ENCODE measurements at places on chromosomes 1 and 21.

DNA sequence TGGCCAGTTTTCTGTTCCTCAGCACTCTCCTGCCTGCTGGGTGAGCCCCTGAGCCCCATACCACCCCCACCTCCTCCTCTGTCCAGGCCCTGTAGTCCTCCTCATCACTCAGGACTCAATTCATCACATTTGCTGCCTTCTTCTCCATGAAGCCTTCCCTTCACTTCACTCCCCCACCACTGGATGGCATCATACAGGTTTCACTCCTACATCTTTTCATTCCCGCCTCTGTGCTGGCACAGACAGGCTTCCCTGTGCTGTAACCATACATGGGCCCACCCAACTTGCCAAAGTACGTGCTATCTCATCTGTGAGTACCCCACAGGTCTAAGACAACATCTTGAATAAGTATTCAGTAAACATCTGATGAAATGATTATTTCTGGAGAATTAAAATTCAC is 56.9 kb downstream of the SLC45A1 start:
- DNase-seq, result peak; percentile 44

GRCh38 chr1:22132517-22133235 is 10.2 kb downstream of the WNT4 start:
- no peak for DNase-seq

DNA sequence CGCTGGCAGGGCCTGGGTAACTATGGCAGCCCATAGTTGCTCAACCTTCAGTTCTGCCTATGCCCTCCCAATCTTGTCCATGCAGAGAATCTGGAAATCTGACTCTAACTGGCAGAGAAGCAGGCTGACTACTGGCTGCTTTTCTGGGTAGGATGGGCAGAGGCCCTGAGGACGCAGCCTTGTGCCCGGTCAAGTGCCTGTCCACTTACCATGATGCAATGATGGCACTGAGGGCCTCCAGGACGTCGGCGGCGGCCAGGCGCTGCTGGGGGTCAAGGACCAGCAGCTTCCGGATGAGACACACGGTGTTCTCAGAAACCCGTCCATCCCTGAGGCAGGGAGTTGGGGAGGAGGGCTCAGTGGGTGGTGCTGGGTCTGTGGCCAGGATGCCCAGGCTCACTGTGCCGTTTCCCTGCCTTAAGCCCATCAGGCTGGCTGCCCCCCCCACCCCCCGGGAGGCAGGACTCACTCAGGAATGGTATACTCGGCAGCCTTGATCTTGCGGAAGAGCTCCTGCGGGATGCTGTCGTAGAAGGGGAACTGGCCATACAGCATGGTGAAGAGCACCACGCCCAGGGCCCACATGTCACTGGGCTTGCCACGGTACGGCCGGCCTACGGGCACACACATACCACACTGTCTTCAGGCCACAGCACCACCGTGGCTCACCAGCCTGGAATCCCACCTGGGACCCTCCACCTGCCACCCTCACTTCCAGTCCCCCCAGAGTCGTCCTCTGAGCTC is 20.4 kb upstream of the EVA1B start:
- no peak for DNase-seq

DNA sequence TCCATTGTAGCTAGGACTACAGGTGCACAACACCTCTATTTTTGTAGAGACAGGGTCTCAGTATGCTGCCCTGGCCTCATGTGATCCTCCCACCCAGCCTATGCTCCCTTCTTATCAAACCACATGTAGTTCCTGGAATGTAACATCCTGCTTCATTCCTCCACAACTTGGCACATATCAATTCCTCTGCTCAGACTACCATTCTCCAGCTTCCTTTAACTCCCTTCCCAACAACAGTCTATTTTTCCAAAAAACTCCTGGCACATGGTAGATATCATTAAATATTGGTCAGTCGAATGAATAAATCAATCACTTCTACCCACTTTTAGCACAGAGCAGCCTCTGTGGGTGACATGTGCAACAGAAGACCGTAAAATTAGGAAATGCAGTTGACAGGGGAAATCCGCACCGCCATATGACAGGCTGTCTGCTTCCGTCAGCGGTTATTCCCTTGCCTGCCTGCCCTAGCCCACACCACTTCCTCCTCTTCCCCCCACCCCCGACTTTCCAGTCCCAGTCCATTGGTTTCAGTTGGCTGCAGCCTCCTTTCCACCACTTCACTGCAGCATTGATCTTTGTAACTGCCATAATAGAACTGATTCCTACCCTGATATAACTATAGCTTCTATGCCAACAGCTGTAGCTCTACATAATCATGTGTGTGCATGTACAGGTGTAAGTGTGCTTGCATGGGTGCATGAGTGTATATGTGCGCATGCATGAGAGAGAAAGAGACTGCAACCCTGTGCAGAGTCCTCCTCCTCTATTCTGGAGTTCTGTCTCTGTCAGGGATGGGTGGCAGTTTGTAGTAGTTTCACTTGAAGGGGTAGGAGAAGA is 6.8 kb upstream of the AKR1A1 start:
- DNase-seq, result no peak

DNA sequence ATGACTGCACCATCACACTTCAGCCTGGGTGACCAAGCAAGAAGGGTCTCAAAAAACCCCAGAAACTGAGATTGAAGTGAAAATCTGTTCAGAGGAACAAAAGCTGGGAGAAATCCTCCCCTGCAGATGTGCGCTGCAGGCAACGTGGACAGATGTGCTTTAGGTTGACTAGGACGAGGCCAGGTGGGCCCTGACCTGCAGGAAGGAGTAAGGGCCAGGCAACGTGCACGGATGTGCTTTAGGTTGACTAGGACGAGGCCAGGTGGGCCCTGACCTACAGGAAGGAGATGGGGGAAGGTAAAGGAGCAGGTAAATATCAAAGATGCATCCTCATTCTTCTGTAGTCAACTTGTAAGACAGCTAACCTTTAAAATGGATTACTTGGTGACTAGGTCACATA is 2.5 kb upstream of the KRTAP12-1 start:
- no peak for DNase-seq

DNA sequence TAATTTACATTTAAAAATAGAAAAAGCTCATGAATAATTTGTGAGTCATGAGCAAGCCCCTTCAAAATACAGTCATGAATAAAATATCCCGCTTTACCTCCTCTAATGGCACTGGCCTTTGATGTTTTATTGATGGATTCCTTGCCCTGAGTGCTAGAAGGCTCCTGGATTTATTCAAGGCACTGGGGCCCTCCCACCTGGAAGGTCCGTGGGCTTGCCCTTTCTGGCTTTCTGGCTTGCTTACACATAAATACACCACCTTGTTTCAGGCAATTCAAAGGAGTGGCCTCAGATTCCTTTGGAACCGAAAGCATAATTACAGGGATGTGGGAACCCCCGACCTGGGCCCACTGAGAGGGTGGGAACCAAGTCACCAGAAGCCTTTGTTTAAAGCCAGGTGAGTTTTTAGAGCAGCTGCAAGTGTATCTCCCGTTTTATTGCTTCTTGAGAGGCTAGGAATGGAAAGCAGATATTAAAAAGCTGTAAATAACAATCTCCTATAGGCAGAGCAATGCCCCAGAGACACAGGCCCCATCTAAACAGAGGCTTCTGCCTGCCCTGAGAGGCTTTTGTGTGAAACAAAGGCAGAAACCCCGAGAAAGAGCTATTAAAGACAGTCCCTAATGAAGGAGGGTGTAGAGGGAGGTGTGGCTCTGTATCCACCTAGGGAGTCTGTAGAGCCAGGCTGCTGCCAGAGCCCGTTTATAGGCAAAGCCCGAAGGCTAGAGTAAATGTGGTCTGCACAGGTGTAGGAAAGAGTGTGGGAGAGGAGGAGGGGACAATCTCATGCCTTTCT is 126.4 kb downstream of the FAM78B start:
- DNase-seq, result peak; percentile 87

DNA sequence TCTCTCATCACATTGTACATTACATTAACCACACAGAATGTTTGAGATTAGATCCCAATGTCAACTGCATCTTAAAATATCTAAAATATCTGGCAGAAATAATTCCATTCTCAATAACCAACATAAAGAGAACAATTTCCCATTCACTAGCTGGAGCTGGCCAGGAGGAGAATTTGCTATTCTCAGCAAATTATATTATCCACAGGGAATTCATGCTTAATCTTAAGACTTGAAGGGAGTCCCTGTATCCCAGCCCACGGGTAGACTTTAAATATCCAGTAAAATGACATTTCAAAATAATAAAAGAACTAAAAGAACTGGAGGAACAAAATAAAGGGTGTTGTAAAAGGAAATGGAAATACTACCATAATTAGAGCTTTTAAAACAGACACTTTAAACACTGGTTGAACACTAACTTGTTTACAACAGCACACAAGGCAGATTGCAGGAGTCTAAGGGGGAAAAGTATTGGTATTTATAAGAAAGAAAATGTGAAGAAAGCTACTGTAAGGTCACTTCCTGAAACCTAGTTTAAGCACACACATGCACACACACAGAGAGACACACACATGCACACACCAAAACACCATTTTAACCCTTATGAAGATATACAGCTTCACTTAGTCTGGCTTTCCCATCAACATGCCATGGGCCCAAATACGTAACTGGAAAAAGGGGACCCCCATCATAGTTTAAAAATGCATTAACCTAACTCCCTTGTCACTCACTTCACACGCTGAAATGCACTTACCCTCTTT is 107.0 kb downstream of the PTPN14 start:
- no peak for DNase-seq

DNA sequence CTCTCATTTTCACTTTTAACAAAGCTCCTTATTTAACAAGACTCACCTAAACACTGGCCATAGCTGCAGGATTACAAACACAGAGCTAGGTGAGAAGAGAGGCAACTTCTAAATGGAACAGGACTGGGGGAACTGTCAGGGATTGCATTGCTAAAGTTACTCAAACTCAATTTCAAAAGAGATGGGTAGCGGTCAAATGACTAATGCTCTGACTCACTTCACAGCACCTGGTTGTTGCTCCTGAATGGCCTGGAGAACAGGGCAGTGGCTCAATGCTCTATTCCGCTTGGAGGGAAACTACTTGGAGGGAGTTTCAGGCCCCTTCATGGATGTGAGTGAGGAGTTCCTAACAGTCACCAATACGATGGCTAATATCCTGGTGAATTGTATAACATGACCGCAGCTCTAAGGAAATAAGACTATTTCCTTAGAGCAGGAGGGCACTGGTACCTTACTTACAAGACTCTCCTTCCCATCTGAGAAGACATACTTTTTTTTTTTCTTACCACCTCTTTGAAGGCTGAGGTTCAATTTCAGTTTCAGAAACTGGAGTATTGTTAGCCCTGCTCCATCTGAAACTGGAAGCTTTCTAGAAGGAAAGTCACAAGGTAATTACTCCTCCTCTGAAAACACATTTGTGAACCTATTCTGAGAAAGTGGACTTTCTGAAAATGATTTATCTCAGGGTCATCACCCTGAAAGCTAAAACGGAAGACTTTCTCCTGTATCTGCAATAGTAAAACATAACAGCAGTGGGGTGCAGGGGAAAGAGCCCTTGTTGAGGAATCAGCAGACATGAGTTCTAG is 9.5 kb downstream of the DPT start:
- DNase-seq, result peak; percentile 61

DNA sequence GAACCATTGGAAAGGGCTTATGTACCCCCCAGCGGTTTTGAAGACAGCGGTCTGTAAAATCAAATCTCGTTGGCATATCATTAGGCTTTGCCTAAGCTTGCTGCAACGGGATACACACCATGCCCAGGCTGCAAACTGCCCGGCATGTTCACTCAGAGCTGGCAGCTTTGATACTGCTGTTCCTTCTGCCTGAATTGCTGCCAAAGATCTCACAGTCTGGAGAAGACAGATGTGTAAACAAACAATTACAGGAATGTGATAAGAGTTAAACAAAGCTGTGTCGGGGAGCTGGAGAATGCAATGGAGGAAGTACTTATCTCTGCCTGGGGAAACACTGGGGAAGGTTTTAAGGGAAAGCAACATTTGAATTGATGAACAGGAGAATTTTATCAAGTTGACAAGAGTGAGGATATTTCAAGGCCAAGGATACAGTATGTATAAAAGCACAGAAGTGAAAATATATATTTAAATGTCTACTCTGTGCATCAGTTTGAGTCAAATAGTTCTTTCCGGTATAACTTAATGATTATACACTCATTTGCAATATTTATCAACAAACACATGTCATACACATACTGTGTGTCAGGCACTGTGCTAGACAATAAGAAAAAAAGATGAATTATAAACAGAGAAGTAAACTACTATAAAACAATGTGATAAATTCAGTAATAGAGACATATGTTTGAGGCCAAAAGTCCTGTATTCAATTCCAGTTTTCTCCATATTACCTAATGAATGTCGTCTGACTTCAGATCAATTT is 29.9 kb downstream of the CHML start:
- no peak for DNase-seq

DNA sequence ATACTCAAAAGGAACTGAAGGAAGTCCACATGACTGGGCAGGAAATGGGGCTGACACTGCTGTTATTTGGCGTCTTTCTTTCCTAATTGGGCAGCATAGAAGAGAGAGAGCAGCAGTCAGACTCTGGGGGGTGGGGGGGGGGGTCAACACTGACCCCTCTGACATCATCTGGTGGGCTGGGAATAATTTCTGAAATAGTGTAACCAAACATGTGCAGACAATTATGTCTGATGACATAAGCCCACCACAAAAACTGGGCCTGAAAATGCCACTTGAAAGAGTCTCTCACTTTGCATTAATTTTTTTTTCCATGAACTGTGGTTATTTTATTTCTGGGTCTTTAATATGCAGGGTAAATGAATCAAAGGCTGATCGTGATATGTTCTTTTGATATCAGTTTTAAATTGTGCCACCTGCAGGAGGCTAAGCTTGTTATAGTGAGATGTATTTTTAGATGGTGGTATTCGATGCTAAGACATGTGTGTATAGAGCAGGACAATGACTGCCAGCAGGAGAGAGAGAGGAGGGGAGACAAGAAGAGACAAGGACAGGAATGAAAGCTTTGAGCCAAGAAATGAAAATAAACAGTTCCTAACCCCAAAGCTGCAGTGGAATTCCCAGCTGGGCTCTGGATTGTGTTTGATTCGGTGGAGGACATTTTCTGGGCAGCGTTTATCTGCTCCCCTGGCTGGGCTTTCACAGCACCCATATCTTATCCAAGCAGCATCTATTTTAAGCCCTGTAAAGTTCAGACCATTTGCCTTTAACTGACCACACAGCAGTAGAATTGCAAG is 264.7 kb downstream of the PBX1 start:
- DNase-seq, result no peak

DNA sequence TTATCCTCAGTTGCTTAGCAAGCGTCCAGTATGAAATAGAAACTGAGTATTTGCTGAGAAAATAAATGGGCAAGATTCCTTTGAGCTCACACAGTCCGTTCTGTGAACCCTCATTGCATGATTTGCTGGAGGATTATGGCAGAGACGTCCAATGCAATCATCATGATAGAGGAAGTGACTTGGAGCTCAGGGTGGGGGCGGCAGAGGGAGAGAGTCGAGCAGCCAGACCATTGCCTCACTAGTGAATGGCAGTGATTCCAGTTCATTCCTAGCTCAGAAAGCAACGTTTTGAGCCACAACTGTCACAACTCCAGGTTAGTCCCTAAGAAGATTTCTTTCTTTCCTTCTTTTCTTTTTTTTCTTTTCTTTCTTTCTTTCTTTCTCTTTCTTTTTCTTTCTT is 27.5 kb upstream of the COL9A2 start:
- DNase-seq, result no peak
